ENCODE measurements at places on chromosomes 4 and X. TPM values are rescaled to one million over a fixed set of nuclear protein-coding genes. Genes with fewer than 3 reads are reported as not detected.

DNA sequence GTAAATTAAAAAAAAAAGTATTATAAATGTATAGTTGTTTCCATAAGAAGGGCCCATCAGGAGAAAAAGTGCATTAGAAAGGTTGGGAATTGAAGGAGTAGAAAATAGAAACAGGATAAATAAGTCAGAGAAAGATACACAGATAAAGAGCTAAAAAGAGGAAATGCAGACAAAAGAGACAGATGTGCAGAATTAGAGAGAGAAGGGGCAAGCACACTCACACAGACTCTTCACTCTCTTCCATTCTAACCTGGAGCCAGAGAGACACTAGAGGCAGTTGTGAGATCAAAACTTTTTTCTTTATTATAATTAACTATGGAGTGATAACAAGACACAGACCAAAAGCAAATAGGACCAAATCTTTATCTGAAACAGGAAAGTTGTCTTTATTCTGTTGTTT is 134.1 kb downstream of the CEP135 start:
- H3K4me3 ChIP-seq = no peak overlapping the region
- no peak overlapping the region for H3K27ac ChIP-seq
- no peaks in the 10 kb centered on the region for H3K4me1 ChIP-seq
- no peaks in the 10 kb centered on the region for H3K36me3 ChIP-seq

DNA sequence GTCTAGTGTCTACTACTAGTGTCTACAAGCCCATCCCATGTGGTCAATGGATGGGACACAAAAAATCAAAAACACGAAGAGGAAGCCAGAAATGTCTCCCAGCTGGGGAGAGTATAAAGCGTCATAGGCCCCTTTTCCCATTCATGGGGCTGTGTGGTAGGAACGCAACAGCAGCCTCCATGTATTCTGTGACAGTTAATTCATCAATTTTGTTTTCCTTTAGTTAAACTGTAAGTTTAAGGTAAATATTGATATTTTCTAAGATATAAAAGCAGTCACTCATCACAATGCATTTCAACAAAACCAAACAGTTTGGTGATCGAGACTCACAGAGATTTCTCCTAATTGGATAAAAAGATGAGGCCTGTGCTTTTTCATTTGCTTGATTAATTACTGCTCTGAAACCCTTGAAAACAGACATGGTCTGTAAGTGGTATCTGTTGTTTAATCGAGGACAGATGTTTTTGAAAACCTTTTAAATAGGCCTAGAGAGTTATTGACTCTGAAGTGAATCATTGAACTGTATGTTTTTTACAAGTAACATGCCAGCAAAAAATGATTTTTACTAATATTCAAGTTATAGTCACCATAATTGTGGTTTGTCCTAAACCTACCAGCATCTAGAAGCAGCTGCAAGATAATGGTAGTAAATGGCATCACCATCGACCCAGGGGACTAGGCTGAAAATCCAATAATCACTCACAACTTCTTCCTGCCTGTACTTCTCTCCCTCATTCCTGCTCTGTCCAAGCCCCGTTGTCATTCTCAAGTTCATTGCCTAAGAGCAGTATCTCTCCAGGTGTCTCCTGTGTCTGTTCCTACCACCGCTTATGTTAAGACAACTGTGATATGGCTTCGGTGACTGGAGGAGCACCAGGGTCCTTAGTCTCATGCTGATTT is 87.7 kb upstream of the SHISA3 start:
- no peaks in the 10 kb centered on the region for H3K36me3 ChIP-seq
- H3K4me1 ChIP-seq = no peaks in the 10 kb centered on the region
- no peak overlapping the region for H3K4me3 ChIP-seq
- no peak for DNase-seq

DNA sequence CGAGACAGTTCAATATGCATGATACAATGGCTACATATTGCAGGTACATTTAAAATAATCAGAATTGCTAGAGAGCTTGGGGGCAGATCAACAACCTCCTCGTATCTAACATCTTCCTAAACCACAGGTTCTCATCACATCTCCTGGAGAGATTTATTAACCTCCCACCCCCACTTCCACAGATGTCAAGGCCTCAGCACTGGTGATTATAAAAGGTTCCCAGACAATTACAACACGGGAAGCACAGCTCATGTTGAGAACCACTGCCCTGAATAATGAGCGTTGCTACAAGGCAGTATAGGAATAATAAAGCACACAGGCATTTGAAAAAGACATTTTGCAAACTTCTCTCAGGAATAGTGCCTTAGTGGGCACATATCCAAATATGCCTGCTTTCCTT is 42.8 kb downstream of the ELOVL6 start:
- no peaks in the 10 kb centered on the region for H3K27me3 ChIP-seq
- DNase-seq = no peak
- H3K4me3 ChIP-seq = no peak overlapping the region

- H3K27ac ChIP-seq = no peak overlapping the region
- peaks cover 2% of the 10 kb centered on the region for H3K4me1 ChIP-seq
- no peaks in the 10 kb centered on the region for H3K27me3 ChIP-seq
- no peak overlapping the region for H3K4me3 ChIP-seq
- peaks cover 31% of the 10 kb centered on the region for H3K36me3 ChIP-seq
- DNase-seq = no peak
These were observed 18.3 kb downstream of the PCGF3 start for GRCh38 chr4:723751-724530.

Gene DRD5
- total RNA-seq = not detected

DNA sequence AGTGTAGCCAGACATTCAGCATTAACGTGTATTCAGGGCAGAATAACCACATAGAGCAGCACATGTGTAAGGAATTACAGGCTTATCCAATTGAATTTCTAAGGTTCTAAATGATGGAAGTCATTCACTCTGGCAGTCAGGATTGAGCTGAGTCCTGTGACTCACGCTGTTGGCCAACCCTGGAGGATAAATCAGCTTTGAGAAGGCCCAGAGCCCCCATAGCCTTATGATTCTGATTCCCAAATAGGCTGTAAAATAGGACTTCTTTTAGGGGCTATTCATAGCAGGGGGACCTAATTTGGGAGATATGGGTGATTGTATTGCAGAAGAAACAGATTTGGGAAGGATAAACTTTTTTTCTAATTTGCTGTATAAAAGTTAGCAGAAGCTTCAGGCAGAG is 8.1 kb upstream of the HPF1 start:
- H3K27ac ChIP-seq = no peak overlapping the region
- H3K4me3 ChIP-seq = no peak overlapping the region
- no peaks in the 10 kb centered on the region for H3K4me1 ChIP-seq

DNA sequence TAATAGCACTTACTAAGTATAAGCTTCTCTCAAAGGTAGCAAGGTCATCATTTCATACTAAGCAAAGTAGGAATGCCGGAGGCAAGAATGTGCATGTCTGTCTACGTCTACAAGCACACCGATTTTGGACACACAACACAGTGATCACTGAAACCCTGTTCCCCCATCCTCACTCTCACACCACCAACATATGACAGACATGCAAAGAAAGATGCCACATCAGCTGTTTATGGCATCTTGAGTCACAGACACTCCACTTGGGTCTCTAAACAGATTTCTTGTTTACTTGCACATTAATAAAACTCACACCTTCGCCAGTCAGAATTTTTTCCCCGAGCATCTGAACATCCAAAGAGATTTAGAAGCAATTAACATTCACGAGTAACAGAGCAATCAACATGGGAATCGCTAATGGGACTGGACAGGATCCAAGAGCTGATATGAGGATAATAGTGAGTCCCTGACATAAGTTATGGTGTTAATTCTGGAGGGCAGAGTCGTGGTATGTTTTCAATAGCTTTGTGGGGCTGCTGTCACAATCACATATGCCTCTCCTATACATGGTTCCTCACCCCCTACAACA is 324.1 kb downstream of the DHX15 start:
- H3K4me1 ChIP-seq = no peaks in the 10 kb centered on the region
- no peak overlapping the region for H3K27ac ChIP-seq
- no peak for DNase-seq

GRCh38 chrX:122866532-122866931 is 317.5 kb upstream of the GRIA3 start:
- no peak overlapping the region for H3K27ac ChIP-seq
- DNase-seq = no peak
- H3K4me1 ChIP-seq = no peaks in the 10 kb centered on the region

Gene USP17L29
- total RNA-seq = not detected

Data from activated CD4-positive, alpha-beta T cell treated with anti-CD3 and anti-CD28 coated beads, Interleukin-2, amount 10 ng/mL, durations not matched to agents 24 days and 14 days (primary cell).